ENCODE measurements at places on chromosomes 5 and 9. TPM values are rescaled to one million over a fixed set of nuclear protein-coding genes. Genes with fewer than 3 reads are reported as not detected.

ESM1 gene
- polyA plus RNA-seq, result 0.10 TPM

NPM1 gene
- 715 TPM for polyA plus RNA-seq

SPINK5 gene
- not detected for polyA plus RNA-seq

TLR4 gene
- polyA plus RNA-seq, result 2.2 TPM

CCDC180 gene
- not detected for polyA plus RNA-seq

SVEP1 gene
- not detected for polyA plus RNA-seq

PTGER4 gene
- polyA plus RNA-seq, result 24.9 TPM

FNIP1 gene
- polyA plus RNA-seq, result 21.9 TPM

SMIM33 gene
- polyA plus RNA-seq, result not detected

ROR2 gene
- not detected for polyA plus RNA-seq

PCDHGA8 gene
- not detected for polyA plus RNA-seq

FAM153A gene
- polyA plus RNA-seq, result not detected

TUBB4B gene
- 88.4 TPM for polyA plus RNA-seq

BTNL8 gene
- not detected for polyA plus RNA-seq

ADAM19 gene
- 45.1 TPM for polyA plus RNA-seq

MOB3B gene
- polyA plus RNA-seq, result 7.1 TPM

PDGFRB gene
- 0.45 TPM for polyA plus RNA-seq

WHRN gene
- polyA plus RNA-seq, result 0.89 TPM

TRIM36 gene
- not detected for polyA plus RNA-seq

MVB12B gene
- polyA plus RNA-seq, result 0.93 TPM

PHF24 gene
- 0.06 TPM for polyA plus RNA-seq

DHX29 gene
- 16.0 TPM for polyA plus RNA-seq

CAMK4 gene
- 9.7 TPM for polyA plus RNA-seq

PCDHGB5 gene
- polyA plus RNA-seq, result 1.9 TPM

PLEKHG4B gene
- not detected for polyA plus RNA-seq

BTNL9 gene
- 5.1 TPM for polyA plus RNA-seq

FUT7 gene
- polyA plus RNA-seq, result 26.6 TPM

ARHGEF37 gene
- 0.36 TPM for polyA plus RNA-seq

ANKRD18A gene
- polyA plus RNA-seq, result not detected

SLC34A1 gene
- not detected for polyA plus RNA-seq

PCDHGA5 gene
- not detected for polyA plus RNA-seq

TMEM203 gene
- polyA plus RNA-seq, result 106 TPM

CETN3 gene
- polyA plus RNA-seq, result 24.6 TPM

PSMB7 gene
- polyA plus RNA-seq, result 149 TPM

CTXN3 gene
- not detected for polyA plus RNA-seq

HACD4 gene
- 4.4 TPM for polyA plus RNA-seq

RAB14 gene
- polyA plus RNA-seq, result 35.7 TPM

TEX48 gene
- not detected for polyA plus RNA-seq

GMCL2 gene
- not detected for polyA plus RNA-seq

IL5 gene
- not detected for polyA plus RNA-seq

MEIKIN gene
- not detected for polyA plus RNA-seq

PCDHGB2 gene
- polyA plus RNA-seq, result 0.21 TPM

IGIP gene
- 0.36 TPM for polyA plus RNA-seq

CNTNAP3B gene
- polyA plus RNA-seq, result 0.16 TPM

NIPBL gene
- polyA plus RNA-seq, result 20.2 TPM

SPATA6L gene
- polyA plus RNA-seq, result not detected

SPATA31D4 gene
- polyA plus RNA-seq, result not detected

C9orf57 gene
- not detected for polyA plus RNA-seq

MYMK gene
- not detected for polyA plus RNA-seq

SLCO6A1 gene
- polyA plus RNA-seq, result not detected

HARS2 gene
- 19.0 TPM for polyA plus RNA-seq

SV2C gene
- polyA plus RNA-seq, result not detected

AQP3 gene
- 18.7 TPM for polyA plus RNA-seq

CDC25C gene
- not detected for polyA plus RNA-seq

PTGES2 gene
- 57.4 TPM for polyA plus RNA-seq

Data from IgD-negative memory B cell (primary cell).